ENCODE measurements at places on chromosomes 16 and 17. TPM values are rescaled to one million over a fixed set of nuclear protein-coding genes. Genes with fewer than 3 reads are reported as not detected.

GRCh38 chr17:69499318-69499717 lies 84.8 kb downstream of the MAP2K6 start:
- no peak for DNase-seq

GRCh38 chr16:973366-973765 lies 2.6 kb upstream of the LMF1 start:
- no peak for DNase-seq

- DNase-seq = no peak
Measured at GRCh38 chr16:53356478-53357207, 77.6 kb upstream of the RBL2 start.

ABCA6 gene
- total RNA-seq = 0.03 TPM

GRCh38 chr16:29990034-29990433 lies 5.4 kb downstream of the HIRIP3 start:
- no peak for DNase-seq

GRCh38 chr16:35195173-35195863 lies 1735.9 kb downstream of the TP53TG3F start:
- DNase-seq = no peak

GRCh38 chr16:29729116-29729521 lies 16.7 kb downstream of the C16orf54 start:
- DNase-seq = peak; percentile 69

ARL5C gene
- not detected for total RNA-seq

HCRT gene
- not detected for total RNA-seq

CHD9NB gene
- total RNA-seq = 58.1 TPM

- no peak for DNase-seq
Measured at GRCh38 chr17:73835605-73836004, 191.4 kb upstream of the SDK2 start.

All from G401 (cell line).